ENCODE measurements at places on chromosomes 5 and 9.

GRCh38 chr9:104279535-104280177, 185.5 kb downstream of the SMC2 start:
- no peak for DNase-seq

GRCh38 chr9:98806394-98807035, 955 bp upstream of the GALNT12 start:
- DNase-seq, result no peak

DNA sequence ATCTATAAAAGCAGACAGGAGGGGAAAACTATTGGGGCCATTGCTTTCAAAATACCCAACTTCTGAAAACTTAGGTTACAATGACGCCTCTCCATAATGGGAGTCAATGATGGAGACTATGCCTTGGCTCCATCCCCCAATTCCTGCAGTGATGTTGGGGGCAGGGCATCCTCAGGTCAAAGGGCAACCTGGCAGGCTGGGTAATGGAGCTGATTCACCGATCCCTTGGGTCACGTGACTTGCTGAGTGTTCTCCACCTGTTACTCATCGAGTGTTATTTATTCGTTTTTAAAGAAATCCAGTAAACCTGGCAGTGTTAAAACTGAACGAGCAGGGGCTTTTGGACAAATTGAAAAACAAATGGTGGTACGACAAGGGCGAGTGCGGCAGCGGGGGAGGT, 244.4 kb downstream of the FAM114A2 start:
- no peak for DNase-seq

DNA sequence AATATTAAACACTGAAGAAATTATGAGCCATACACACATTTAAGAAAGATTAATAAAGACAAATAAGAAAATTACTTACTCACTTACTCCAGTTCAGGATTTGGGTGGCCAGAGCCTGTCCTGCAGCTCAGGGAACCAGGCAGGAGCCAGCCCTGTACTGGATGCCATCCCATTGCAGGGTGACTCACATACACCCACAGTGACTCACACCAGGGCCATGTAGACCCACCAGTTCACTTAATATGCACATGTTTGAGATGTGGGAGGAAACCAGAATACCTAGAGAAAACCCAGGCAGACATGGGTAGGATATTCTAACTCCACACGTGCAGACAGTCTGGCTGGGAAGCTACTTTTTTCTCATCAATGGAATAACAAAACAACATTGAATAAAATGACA, 49.6 kb upstream of the ADRB2 start:
- DNase-seq, result no peak

- no peak for DNase-seq
Observed at GRCh38 chr9:114347675-114348074, 18.0 kb downstream of the ORM2 start.

GRCh38 chr9:135454737-135455136, 24.8 kb upstream of the PPP1R26 start:
- DNase-seq, result no peak

DNA sequence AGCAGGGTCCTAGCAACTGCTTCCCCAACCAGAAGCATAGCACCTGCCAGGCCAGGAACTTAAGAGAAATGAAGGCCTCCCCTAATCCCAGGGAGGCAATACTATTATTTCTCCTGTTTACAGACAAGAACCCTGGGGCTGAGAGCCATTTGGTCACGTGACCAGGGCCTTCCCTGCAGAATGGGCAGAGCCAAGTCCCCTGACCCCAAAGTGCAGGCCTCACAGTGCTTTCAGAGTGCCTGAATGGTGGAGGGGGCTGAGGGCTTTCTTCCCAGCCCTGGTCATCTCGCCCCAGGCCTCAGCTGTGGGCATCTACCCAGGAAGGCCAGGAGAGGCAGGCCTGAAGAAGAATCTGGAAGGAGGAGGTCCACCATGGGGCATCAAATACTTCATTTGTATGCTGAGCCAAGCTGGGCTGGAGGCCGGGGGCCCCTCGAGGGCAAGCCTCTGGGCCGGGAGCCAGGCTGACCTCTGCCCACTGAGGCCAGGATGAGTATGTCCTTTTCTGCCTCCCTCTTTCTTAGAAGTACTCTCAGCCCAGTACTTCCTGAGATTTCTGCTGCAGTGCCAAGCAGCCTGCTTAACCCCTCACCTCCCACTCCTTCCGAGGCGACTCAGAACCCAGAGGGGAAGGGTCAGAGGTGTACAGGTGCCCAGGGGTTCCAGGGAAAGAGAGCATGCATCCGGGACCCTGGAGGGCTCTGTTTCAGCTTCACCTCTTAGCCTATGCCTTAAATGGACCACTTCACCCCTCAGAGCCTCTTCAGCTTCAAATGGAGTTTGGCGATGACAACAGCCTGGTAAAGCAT, 18.9 kb upstream of the DUSP1 start:
- DNase-seq, result no peak

GRCh38 chr9:7871977-7872730, 72.6 kb upstream of the DMAC1 start:
- DNase-seq, result no peak

- no peak for DNase-seq
Observed at GRCh38 chr5:125612776-125613175, 810.4 kb upstream of the GRAMD2B start.

- no peak for DNase-seq
Observed at GRCh38 chr5:133428072-133428660, 184.2 kb downstream of the FSTL4 start.

DNA sequence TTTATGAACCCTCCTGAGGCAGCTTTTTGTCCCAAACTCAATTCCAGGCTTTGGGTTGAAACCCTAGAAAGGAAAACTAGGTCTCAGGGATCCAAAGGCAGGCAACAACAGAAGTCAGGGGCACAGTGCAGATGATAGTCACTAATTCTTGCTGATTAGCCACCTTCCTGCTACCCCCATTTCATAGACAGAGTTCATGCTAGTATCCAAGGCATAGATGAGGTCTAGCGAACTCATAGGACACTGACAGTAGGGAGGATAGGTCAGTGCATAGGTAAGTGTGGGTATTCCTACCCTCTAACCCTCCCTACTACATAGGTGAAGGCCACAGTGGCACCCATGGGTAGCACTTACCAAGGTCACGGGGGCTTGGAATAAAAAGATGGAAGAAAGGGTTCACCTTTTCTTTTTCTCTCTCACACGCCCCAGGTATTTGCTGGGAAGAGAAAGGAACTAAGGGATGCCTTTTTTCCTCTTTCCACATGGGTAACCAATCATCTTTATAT, 86.2 kb downstream of the SLC25A46 start:
- DNase-seq, result no peak

GRCh38 chr5:121285801-121286521, 565.7 kb upstream of the FTMT start:
- DNase-seq, result no peak

DNA sequence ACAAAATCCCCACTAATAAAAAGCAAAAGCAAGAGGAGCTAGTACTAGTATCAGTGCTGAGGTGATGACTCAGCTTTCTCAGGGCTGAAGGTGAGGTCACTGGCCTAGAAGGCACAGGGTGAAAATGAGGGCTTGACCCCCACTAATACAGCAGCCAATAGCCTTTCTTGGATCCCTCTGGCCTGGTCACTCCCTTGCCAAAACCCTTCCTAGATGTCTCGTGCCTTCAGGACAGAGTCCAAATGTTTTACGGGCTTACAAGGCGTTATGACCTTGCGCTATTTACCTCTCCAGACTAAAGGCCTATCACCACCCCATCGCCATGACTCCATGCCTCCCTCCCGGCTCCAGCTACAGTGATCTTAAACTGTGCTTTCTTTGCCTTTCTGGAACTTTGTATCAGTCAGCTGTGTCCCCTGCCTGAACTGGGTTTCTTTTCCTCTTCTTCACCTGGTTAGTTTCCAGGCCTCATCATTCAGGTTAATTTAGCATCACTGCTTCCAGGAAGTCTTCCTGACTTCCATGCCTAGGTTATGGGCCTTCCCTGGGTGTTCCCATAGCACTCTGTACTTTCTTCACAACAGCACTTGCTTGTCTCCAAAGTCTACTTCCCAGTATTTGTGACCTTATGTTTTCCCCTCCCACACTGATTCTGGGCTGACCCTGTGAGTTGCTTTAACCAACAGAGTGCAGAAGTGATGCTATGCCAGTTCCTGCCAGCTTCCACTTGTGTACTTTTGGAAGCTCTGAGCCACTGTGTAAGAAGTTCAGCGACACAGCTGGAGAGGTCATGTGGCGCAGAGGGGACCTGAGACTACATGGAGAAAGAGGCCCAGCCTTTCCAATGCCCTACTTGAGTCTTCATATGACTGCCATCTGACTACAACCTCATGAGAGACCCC, 4.2 kb upstream of the DELE1 start:
- no peak for DNase-seq

DNA sequence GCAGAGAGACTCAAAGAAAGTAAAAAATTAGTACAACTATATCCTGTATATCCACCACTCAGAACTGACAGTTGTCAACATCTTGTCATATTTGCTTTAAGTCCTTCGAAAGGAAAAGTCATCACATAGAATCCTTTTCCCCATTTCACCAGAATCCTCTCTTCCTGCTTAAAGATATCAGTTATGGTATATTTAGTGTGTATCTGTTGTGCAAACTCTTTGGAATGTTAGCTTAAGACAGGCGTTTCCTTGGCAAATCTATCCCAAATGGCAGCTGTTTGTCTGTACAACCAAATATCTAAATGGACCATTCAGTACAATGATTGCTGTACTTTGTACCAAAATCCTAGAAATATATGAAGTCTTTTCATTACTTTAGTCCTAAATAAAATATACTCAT, 98.5 kb downstream of the ITGA1 start:
- DNase-seq, result no peak

- DNase-seq, result no peak
Observed at GRCh38 chr9:125995706-125996105, 248.5 kb downstream of the PBX3 start.
